Heart right ventricle (tissue), 16 donors: ENCODE measurements at places on chromosomes 11 and 22.

DNA sequence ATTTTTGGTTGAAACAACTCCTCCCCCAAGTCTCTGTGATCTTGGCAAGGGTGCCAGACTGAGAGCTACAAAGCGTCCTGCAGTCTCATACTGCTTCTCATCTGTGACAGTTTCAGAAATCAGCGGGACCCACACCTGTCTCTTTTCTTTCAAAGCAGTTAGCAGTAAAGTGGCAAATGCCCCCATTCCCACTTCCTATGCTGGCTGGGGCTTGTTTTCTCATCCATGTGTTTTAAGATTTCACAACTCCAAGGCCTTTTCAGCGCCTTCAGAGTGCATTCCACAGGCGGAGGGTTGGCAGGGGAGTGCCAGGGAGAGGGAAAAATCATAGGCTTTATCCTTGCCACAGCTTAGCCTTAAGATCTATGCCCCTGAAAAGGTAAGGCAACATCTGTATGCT, 493.5 kb downstream of the OPCML start:
- no peaks in the 10 kb centered on the region for H3K36me3 ChIP-seq
- no peaks in the 10 kb centered on the region for H3K4me1 ChIP-seq
- H3K27me3 ChIP-seq = no peaks in the 10 kb centered on the region
- DNase-seq = no peak

DNA sequence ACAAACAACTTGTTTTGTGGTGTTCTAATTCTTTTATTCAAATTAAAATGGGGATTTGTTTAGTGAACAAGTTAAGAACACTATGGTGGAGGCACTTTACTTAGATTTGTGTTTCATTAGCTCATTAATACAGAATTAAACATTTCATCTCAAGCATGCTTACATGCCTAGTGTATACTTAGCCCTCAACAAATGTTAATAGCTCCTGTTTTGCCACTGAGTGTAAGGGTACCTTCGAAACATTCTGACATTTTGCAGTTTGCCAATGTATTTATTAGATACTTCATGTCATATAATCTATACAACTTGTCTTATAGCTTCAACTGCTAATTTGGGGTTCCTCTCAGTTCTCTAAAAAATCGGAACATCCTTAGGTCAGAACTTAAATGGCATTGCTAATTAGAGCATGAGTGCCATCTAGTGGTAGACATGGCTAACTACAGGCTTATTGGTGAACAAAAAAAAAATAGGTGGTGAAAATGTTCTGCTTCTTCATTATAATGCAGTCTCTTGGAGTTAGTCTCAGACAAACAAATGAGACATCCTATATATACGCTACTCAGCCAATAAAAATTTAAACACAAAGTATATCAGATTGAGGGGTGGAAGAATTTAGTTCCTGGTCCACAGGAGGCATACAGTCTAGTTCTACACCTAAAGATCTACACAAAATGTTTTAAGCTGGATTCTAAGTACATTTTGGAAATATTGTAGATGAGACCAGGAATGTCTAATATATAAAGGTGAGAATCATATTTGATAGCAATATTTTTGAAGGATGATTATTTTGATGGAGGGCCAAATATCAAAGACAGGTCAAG, 4.9 kb upstream of the CNTN5 start:
- DNase-seq = no peak
- H3K36me3 ChIP-seq = no peaks in the 10 kb centered on the region
- H3K27ac ChIP-seq = no peak overlapping the region
- peaks cover 7% of the 10 kb centered on the region for H3K4me1 ChIP-seq

DNA sequence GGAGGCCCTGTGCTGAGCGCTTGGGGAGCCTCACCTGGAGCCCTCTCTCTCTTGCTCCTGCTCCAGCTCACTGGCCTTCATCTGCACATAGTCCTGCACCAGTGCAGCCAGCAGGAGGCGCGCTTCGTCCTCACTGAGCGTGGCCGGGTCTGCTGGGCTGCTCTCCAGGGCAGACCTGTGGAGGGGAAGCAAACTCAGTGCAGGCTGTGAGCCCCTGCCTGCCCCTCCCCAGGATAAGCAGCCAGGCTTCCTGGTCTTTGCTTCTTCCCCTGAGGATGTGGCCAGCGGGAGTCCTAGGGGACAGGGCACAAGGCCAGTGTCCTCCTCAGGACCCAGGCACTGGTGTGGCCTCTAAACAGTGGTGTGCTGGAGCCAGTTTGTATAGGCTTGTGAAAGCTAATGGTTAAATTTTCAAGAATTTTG, 2.2 kb downstream of the CALCA start:
- no peak overlapping the region for H3K4me3 ChIP-seq
- no peaks in the 10 kb centered on the region for H3K36me3 ChIP-seq
- H3K27ac ChIP-seq = no peak overlapping the region
- peaks cover 15% of the 10 kb centered on the region for H3K4me1 ChIP-seq

DNA sequence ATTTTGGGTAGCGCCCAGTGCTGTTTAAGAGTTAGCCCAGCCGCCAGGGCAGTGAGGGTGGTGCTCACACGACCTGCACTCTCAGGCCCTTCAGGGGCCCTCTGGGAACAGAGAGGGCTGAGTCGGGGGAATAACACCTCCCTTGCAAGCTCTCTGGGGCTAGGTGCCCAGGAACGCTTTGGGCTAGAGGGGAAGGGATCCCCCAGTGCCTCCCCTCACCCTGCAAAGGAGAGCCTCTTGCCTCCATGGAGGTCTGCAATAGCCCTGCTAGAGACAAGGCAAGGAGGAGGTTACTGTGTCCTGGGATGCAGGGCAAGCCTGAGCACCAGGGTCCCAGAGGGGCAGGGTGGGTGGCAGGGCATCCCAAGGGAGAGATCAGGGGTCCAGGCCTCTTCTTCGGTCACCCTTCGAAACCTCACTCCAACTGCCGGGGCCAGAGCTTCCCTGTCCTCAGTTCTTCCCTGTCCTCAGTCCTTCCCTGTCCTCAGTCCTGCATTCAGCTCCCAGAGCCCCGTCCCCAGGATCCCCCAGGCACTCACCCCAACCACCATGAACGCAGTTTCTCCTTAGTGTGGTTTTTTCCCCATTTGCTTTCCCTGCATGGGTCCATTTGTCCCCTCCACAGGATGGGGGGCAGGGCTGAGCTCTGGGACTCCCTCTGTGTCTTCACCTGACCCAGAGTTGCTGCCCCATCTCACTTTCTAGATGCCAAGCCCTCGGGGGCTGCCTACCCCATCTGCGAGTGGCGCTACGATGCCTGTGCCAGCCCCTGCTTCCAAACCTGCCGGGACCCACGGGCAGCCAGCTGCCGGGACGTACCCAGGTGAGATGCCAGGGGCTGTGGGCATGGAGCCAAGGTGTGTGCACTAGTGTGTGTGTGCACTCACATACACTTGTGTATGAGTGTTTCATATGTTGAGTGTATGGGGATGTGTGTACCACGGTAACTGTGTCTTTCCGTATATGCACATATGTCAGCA, 60.8 kb downstream of the OTOG start:
- H3K36me3 ChIP-seq = no peaks in the 10 kb centered on the region
- DNase-seq = no peak
- H3K4me1 ChIP-seq = no peaks in the 10 kb centered on the region
- no peak overlapping the region for H3K27ac ChIP-seq

GRCh38 chr11:93497596-93497995, 45.6 kb downstream of the SMCO4 start:
- no peaks in the 10 kb centered on the region for H3K27me3 ChIP-seq
- H3K4me3 ChIP-seq = no peak overlapping the region
- DNase-seq = no peak
- no peak overlapping the region for H3K27ac ChIP-seq
- H3K36me3 ChIP-seq = no peaks in the 10 kb centered on the region

DNA sequence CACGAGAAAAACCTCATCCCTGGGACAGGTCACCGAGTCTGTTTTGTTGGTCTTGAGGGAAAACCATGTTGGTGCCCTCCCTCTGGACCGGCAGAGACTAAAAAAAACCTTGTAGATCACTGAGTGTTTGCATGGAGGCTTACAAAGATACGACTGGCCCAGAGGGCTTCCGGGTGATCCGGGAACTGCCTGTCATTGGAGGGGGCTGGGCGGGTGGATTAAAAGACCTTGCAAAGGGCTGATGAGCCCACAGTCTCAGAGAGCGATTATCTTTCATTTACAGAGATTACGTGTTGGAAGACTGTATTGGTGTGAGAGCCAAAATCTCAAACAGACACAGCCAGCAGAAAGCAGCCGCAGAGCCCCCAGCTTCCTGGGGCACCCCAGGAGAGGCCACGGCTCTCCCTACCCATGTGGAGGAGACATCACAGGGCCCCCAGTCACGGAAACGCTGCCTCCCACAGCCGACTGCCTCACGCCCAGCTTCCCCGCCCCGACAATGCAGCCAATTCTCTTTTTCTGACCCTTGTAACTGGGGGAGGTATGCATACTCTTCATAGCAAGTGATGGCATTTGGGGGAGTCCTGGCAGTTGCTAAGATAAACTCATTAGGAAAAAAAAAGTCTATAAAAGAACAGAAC, 426.4 kb downstream of the CTTN start:
- DNase-seq = no peak
- H3K27me3 ChIP-seq = peaks cover 48% of the 10 kb centered on the region
- H3K4me3 ChIP-seq = no peak overlapping the region
- no peaks in the 10 kb centered on the region for H3K36me3 ChIP-seq
- no peak overlapping the region for H3K27ac ChIP-seq

GRCh38 chr22:22800716-22801115, 86.9 kb upstream of the IGLL5 start:
- no peaks in the 10 kb centered on the region for H3K36me3 ChIP-seq
- H3K4me1 ChIP-seq = no peaks in the 10 kb centered on the region
- H3K27ac ChIP-seq = no peak overlapping the region
- DNase-seq = no peak
- H3K27me3 ChIP-seq = peaks cover 32% of the 10 kb centered on the region

DNA sequence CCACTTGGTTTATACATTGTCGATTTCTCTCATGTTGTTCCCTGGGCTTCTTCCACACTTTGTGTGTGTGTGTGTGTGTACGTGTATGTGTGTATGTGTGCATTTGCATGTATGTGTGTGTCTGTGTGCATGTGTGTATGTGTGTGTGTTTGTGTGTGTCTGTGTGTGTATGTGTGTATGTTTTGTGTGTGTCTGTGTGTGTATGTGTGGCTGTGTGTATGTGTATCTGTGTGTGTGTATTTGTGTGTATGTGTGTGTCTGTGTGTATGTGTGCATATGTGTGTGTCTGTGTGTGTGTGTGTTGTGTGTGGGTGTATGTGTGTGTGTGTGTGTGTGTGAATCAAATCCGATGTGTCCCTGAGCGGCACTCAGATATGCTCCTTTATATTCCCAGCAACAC, 4.5 kb upstream of the SCGB1D2 start:
- no peak overlapping the region for H3K27ac ChIP-seq
- H3K36me3 ChIP-seq = no peaks in the 10 kb centered on the region
- no peak for DNase-seq
- H3K27me3 ChIP-seq = peaks cover 37% of the 10 kb centered on the region
- no peak overlapping the region for H3K4me3 ChIP-seq
- no peaks in the 10 kb centered on the region for H3K4me1 ChIP-seq

DNA sequence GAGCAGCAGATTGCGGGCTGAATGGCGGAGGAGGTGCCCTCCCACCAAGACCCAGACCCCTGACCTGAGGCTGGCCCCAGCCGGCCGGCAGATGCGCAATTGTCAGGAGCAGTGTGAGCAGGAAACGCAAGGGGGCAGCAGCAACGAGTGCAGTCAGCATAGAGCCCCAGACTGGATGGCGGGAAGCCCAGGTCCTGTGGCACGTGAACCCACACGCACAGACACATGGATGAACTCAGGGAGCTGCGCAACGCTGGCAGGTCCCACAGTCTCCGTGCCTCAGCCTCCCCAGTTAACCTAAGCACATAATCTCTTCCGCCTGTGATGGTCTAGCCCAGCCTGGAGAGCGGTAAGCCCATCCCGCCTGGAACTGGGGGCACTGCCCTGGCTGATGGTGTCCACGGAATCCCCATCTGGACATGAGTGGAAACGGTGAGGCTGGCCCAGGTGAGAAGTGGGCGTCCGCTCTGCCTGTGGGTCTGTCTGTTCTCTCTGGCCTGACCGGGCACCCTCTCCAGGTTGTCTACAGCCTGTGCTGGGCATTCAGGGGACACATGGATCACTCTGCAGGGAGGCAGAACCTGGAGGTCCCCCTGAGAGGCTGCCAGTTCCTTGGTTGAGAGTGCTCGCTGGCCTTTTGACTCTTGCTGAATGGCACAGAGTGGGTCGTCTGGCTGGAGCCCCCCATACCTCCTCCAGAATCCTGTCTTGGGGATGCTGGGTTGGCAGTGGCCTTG, 626 bp upstream of the TBX10 start:
- H3K27me3 ChIP-seq = peaks cover 17% of the 10 kb centered on the region
- H3K36me3 ChIP-seq = no peaks in the 10 kb centered on the region
- H3K4me3 ChIP-seq = no peak overlapping the region
- H3K27ac ChIP-seq = no peak overlapping the region
- no peaks in the 10 kb centered on the region for H3K4me1 ChIP-seq

DNA sequence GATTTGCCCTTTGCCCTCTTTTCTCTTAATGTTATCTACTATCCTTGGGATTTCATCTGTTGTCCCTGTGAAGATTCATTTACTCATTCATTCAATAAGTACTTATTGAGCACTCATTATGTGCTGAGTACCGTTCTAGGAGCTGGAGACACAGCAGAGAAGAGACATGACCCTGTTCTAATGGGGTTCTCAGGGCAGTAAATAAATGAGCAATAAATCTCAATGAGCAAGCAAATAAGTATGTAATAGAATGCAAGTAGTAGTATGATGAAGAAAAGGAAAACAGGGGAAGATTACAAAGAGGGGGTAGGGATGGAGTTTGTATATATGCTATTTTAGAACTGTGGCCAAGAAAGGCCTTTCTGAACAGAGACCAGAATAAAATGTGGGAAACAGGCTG, 34.2 kb upstream of the NRIP3 start:
- H3K27ac ChIP-seq = no peak overlapping the region
- H3K4me3 ChIP-seq = no peak overlapping the region
- no peaks in the 10 kb centered on the region for H3K36me3 ChIP-seq
- DNase-seq = no peak
- H3K4me1 ChIP-seq = no peaks in the 10 kb centered on the region
